RCC 7860 (cell line): ENCODE measurements at places on chromosomes 1 and 21.

- no peak for DNase-seq
These were observed 23.5 kb upstream of the C1QA start for GRCh38 chr1:22612671-22613571.

- DNase-seq, result no peak
These were observed 162.5 kb downstream of the PCBP3 start for GRCh38 chr21:45806042-45806441.

- peak; percentile 93 for DNase-seq
These were observed 17.8 kb upstream of the TDRD10 start for GRCh38 chr1:154483941-154484803.

GRCh38 chr1:204563307-204563706, 47.1 kb downstream of the MDM4 start:
- no peak for DNase-seq

DNA sequence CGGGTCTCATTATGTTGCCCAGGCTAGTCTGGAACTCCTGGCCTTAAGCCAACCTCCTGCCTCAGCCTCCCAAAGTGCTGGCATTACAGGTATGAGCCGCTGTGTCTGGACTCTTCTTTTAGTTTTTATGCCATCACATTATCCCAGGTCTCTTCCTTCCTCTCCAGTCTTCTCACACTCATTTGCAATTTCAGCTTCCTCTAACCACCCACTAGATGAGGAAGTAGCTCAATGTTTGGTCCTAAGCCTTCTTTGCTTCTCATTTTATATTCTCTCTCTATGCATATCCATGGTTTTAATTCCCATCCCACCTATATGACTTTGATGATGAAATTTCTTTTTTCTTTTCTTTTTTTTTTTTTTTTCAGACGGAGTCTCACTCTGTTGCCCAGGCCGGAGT, 3.1 kb upstream of the ZBTB8A start:
- DNase-seq, result no peak

GRCh38 chr1:57835620-57836019, 411.8 kb upstream of the DAB1 start:
- DNase-seq, result no peak

GRCh38 chr1:1763657-1764621, 14.3 kb downstream of the NADK start:
- DNase-seq, result no peak
